ENCODE measurements at places on chromosomes 2 and 18.

DNA sequence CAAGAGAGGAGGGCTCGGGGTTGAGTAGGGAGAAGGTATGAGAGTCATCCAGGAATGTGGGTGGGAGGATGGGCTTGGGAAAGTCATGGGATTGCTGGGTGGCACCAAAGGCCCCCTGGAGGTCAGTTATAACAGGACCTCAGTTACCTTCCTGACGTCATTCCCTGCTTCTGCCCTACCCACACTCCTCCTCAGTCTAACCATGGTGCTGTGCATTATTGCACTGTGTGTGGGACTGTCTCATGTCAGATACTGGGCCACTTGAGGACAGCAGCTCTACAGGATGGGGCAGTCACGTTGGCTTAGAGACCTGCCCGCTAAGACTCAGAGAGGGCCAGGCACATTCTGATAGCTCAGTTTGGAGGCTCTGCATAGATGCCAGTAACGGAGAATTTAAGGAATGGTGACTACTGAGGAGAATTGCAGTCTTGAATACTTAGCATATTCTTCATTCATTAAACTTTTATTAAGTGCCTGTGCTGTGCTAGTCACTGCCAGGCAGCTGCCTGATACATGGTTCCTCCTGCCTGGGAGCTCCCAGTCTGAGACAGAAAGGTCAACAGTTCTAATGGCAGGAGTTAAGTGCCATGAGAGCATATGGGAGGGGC lies 90.5 kb downstream of the LAMA3 start:
- no peak for DNase-seq

GRCh38 chr18:35029770-35030169 lies 11.4 kb upstream of the MAPRE2 start:
- no peak for DNase-seq

- no peak for DNase-seq
Measured at GRCh38 chr2:186771850-186772463, 77.0 kb downstream of the ZSWIM2 start.

DNA sequence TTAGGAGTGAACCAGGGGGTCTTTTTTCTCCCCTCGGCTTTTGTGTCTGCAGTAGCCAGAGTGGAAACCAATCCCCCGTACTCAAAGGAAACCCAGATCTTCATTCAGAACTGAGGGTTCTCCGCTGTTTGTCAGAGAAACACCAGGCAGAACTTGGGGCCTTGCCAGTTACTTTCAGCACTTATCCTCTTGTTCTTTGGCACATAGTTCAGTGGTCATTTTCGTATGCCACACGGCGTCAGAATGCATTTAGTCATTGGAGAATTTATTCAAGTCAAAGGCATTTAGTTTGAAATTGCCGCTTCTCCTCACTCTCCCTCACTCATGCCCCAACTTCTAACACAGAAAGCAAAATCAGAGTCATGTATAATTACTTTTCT lies 102.9 kb downstream of the CABLES1 start:
- DNase-seq, result no peak

GRCh38 chr2:218265626-218266025 lies 4.3 kb downstream of the AAMP start:
- no peak for DNase-seq

DNA sequence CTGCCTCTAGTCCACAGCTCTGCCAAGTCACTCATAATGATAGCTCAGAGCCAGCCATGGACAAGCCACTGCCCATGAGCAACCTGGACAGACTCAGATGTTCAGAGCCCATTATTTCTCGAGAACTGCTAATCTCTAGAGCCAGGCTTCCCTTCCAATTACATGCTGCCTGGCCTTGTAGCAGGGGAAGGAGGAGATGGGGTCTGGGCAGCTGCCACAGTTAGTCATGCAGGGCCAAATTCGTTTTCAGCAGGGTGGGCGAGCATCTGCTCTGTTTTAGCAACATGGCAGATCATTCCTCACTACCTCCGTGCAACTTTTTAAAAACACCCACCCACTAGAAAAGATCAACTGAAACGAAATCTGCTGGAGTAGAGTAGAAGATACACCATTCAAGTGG lies 141.8 kb downstream of the MYO5B start:
- DNase-seq, result no peak

DNA sequence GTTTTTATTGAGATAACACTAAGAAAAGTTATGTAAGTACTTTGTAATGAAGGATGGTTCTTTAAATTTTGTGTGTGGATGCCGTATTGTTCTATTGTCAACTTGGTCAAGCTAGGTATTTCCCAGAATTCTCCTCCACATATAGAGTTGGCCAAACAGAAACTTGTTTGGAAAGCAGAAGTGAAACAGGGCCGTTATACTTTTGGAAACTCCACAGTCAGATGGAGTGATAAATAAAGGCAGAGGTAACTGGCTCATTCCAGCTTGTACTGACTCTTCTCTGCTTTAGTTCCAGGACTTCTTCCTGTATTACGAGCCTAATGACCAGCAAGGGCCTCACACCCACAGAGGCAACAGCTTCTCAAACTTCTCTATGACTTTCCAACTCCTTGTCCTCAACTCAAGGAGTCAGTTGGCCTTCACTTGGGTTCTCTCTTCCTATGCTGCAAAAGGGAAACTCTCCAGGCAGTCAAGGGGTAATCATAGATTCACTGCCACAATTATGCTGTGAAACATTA lies 16.4 kb upstream of the STARD7 start:
- no peak for DNase-seq

DNA sequence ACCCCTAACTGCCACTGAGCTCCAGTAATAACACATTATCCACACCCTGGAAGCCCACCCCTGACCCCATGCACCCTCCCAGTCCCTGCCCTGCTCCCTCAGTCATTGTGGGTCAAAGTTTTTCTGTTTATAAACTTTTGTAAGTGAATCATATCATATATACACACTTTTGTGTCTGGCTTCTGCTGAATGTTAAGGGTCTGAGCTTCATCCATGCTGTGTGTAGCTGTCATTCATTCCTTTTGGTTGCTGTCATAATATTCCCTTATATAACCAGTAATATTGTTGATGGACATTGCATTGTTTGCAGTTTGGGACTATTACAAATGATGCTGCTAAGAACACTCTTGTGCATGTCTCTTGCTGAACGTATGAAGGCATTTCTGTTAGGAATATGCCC lies 14.5 kb downstream of the CNNM4 start:
- no peak for DNase-seq

DNA sequence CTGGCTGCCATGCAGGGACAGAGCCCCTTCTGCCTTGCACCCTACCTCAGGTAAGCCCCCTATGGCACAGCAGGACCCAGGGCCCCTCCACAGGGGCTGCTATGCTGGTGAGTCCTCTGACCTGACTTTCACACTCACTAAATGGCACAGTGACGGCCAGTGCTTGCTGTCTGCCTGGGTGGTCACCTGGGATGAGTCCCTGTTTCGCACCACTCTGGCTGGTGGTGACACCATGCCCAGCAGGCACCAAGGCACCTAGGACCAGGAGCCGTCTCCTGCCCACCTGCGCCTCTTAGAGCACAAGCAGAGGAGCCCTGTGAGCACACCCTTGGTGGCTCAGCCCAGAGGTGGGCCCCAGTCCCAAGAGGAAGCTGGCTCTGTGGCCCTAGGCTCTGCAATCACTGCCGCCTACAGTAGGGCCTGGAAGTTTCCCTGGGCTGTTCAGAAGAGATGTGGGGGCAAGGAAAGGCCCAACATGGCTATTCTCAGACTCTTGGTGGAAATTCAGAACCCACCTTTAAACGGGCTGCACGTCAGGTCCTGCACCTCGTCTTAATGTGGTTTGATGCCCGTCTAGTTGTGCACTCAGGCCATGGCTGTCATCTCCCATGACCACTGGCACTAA lies 96.0 kb downstream of the PLB1 start:
- no peak for DNase-seq

- no peak for DNase-seq
Measured at GRCh38 chr2:203549406-203549805, 14.3 kb upstream of the RAPH1 start.

DNA sequence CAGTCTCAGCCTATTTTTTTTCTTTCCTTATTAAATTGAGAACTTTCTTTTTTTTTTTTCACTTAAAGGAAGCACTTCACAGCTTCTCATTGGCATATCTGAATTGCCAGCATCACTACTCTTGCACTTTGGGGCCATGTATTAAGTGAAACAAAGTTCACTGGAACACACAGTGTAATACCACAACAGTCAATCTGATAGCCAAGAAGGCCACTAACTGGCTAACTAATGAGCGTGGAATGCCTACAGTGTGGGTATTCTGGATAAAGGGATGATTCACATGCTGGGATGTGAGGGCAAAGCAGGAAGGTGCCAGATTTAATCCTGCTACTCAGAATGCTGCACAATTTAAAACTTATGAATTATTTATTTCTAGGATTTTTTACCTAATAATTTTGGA lies 11.7 kb upstream of the C18orf63 start:
- no peak for DNase-seq

DNA sequence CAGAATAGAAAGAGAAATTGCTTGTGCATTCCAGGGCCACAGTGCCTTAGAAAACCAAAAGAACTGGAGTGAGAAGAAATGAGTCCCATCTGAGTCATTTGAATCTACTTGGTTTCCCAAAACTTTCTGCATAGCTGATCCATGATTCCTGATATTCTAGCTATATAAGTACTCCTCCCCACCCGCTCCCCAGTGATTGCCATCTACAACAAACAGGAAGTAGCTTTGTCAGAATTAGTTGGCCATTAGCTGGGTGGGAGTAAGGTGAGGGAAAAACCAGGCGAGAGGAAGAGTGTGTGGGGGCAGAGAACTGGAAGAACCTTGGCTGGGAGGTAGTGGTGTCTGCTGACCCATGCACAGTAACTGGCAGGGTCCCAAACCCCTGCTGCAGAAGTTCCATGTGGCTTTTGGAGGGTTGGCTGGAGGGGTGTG lies 122.1 kb downstream of the ACAA2 start:
- DNase-seq, result no peak

DNA sequence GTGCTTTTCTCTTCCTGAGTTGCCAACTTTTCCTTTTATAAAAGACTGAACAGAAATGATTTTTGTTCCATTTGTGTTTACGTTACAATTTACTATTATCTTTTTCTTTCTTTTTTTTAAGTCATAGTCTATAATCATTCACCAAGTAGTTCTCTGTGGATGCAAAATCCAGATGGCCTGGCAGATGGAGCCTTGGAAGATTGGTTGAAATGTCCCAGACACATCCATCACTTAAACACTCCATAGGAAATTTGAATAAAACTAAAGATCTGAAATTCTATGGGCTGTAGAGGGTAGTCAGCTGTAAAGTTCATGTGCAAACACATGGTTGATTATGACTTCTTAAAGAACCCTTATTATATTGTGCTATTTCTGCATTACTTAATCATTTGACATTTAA lies 164.8 kb upstream of the DOCK10 start:
- DNase-seq, result no peak

GRCh38 chr2:102065675-102066252 lies 74.0 kb downstream of the IL1R2 start:
- DNase-seq, result no peak

DNA sequence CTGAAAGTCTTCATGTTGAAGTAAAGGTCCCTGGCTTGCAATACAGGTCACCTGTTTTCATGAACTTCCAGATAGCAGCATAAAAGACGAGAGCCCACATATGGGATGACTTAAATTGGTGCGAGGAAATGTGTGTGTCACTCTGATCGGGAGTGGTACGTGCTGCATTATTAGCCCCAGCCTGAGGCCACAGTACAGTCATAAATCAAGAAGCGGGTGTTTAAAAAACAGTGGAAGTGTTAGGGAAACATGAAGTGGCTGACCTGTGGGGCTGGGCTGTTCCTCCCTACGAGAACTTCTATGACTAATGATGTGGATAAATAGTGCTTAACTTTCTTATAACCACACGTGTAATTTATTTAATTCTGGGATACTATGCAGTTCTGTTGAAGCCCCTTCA lies 24.4 kb downstream of the RDH14 start:
- no peak for DNase-seq

- DNase-seq, result no peak
Measured at GRCh38 chr2:101433465-101433864, 41.4 kb downstream of the RFX8 start.

- DNase-seq, result no peak
Measured at GRCh38 chr18:34330308-34330707, 105.6 kb upstream of the NOL4 start.

DNA sequence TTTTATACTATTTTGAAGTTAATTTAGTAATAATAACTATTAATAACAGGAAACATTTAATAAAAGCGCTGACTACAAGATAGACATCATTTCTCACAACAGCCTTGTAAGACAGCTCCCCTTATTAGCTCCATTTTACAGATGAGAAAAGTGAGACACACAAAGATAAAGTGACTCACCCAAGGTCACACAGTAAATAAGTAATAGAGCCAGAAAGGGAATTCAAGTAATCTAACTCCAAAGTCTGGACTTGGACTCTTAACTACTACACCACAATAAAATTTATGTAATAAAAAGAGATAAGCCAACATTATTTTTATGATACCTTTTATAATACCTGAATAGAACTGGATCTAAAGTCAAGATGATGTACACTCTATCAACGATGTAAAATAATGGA lies 25.3 kb downstream of the EXOC6B start:
- no peak for DNase-seq

DNA sequence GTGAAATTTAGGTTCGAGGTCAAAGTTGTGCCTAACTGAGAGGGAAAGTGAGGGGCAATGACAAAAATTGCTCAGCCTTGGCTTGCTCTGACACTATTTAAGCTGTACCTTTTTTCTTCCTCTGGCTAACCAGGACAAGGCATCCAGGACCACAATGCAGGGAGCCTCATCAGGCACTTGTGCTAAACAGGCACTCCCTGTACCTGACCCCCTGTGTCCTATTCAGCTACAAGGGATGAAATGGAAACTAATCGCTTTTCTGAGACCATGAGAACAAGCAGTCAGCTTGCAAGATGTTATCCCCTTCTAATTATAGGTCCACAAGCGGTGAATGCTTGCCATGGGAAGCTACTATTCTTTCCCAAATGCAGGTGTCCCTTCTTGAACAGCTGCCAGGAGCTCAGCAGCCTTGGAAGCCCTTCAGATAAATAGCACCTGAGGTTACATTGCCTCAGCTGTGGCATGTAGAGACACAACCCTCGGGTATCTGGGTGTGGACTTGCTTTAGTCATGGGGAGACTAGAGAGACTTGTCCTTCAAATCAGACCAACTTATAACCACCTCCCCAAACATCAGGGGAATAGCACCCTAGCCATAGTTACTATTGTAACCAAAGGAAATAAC lies 19.1 kb upstream of the ITGA6 start:
- no peak for DNase-seq

- DNase-seq, result no peak
Measured at GRCh38 chr2:46813020-46813415, 102.6 kb downstream of the MCFD2 start.

- no peak for DNase-seq
Measured at GRCh38 chr2:38524580-38524979, 78.1 kb downstream of the HNRNPLL start.

DNA sequence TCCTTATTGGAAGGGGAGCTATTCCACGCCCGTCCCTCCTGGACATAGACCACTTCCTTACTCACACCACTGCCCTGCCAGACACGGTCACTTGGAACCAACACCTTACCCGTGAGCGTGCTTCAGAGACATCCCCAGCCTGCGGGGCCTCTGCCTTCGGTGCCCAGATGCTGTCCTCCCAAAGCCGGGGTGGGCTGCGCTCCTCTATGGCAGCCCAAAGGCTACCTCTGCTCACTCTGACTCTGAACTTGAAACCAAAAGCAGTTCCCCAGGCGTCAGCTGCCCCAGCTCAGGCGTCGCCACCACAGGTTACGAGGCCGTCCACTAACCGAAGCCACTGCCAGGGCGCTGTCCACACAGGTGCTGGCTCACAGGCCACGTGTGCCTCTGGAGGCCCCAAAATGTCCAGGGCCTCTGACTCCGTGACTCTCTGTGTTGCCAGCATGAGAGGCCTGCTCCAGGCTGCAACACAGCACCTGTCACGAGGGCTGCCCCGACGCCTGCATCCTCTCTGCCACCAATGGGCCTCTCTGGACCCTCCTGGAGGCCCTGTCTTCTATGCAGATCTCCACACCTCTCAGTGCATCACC lies 23.8 kb downstream of the HDAC4 start:
- no peak for DNase-seq

Measured in activated CD4-positive, alpha-beta T cell treated with anti-CD3 and anti-CD28 coated beads, Interleukin-2, amount 50 U/mL, for 1 hour (primary cell).